ENCODE measurements at places on chromosomes 16 and 17. TPM values are rescaled to one million over a fixed set of nuclear protein-coding genes. Genes with fewer than 3 reads are reported as not detected.
A peak's percentile ranks its signal among the peaks of the same experiment; 100 is the strongest.

DNA sequence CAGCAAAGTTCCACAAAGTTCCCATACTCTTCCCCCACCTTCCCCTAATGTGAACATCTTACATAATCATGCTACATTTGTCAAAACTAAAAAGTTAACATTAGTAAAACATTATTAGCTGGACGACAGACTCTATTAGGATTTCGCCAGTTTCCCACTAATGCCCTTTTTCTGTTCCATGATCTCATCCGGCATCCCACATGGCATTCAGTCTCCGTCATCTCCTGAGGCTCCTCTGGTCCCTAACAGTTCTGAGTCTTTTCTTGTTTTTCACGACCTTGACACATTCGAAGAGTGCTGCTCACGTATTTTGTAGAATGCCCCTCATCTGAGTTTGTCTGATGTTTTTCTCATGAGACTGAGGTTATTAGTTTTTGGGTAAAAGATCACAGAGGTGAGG is 8.8 kb upstream of the MPRIP start:
- DNase-seq: no peak

GRCh38 chr17:39325528-39326240 is 75.7 kb downstream of the FBXL20 start:
- no peak for DNase-seq

DNA sequence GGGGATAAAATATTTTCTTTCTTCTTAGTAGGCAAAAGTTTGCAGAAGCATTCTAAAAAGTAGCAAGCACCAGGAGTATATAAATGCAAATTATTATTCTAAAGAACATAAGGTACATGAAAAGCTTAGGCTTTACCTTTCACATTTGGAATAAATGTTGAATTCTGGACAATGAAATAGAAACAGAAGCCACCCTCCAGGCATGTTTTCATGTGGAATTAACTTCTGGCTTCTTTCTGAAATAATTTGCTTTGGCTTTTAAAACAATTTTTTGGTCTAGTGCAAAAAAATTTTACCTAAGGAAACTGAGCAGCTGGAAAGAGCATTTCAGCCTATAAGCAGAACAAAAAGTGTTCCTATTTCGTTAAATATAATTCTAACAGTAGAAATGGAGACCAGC is 109.5 kb upstream of the CORO6 start:
- no peak for DNase-seq

DNA sequence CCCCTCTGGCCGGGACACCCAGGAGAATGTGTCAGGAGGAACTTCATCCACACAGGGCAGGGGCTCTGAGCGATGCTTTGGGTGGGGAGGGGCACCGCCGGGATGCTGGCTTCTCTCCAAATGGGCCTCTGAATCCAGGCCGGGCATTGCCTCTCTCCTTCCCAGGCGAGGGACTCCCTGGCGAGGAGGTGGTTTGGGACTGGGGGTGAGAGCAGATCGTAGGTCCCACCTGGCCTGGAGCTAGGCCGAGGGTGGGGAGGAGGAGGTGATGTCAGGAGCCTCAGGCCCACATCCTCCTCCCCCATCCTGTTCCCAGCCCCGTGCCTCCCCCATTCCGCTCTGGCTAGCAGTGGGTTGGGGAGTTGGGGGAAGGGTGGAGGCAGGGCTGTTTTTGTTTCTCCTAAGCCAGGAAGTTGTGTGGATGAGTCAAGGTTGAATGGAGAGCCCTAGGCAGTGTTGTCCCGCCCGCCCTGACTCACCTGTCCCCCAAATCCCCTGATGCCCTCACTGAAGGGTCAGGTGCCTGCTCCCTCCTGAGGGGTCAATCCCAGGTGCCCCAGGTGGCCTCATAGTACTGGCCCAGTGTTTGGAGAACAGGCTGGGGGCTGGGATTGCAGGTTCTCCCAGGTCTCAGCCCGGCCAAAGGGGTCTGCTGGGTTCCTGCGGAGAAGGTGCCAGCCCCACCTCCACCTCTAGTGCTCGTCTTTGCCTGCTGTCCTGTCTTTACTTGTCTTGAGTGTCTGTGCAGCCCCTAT is 2.8 kb downstream of the GRB7 start:
- no peak for DNase-seq

GRCh38 chr17:7336240-7337175 is at the start of gene ACAP1:
Gene ACAP1 (plus strand): TSS chr17:7336529. CDS start chr17:7336735, 206 bp downstream.
- DNase-seq: peak; percentile 80

DNA sequence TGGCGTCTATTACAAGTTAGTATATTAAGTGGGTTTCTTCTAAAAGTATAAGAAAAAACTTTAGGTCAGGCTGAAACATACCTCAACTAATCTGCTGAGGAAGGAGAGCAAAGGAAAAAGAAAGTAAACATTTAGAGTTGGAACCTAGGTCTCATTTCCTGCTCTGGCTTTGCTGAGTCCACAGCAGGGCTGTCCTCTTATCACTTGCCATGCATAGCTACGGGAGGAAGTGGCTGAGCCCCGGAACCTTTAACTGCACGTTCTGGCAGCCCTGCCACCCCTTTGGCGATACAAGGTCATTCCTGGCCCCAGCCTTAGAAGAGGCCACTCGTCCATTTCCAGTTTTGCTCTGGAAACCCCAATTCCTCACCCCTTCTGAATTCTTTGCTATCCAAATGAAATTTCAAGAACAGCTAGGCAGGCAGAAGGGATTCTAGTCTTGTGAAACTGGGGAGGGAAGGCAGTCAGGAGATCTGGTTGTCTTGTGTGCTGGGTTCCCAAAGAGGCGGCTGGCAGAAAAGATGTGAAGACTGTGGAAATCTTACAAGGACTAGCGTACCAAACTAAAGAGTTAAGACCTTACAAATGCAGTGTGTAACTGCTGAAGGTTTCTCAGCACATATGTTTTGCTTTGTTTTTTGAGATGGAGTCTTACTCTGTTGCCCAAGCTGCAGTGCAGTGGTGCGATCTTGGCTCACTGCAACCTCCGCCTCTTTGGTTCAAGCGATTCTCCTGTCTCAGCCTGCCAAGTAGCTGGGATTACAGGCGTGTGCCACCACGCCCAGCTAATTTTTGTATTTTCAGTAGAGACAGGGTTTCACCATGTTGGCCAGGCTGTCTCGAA is 19.1 kb downstream of the WIPI1 start:
- no peak for DNase-seq

DNA sequence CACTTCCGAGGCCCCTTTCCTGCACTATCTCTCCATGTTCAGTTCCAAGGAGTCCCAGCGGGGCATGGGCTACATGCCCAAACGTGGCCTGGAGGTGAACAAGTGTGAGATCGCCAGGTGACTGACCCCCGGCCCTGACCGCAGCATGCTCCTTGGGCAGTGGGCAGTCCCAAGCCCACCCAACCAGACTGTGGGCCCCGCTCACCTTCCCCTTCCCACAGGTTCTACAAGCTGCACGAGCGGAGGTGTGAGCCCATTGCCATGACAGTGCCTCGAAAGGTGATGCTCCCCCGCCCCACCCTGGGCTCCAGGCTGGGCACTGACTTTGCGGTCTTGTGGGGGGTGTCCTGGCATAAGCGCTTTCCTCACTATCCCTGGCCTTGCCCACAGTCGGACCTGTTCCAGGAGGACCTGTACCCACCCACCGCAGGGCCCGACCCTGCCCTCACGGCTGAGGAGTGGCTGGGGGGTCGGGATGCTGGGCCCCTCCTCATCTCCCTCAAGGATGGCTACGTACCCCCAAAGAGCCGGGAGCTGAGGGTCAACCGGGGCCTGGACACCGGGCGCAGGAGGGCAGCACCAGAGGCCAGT is 4.7 kb downstream of the CORO1A start:
- no peak for DNase-seq

DNA sequence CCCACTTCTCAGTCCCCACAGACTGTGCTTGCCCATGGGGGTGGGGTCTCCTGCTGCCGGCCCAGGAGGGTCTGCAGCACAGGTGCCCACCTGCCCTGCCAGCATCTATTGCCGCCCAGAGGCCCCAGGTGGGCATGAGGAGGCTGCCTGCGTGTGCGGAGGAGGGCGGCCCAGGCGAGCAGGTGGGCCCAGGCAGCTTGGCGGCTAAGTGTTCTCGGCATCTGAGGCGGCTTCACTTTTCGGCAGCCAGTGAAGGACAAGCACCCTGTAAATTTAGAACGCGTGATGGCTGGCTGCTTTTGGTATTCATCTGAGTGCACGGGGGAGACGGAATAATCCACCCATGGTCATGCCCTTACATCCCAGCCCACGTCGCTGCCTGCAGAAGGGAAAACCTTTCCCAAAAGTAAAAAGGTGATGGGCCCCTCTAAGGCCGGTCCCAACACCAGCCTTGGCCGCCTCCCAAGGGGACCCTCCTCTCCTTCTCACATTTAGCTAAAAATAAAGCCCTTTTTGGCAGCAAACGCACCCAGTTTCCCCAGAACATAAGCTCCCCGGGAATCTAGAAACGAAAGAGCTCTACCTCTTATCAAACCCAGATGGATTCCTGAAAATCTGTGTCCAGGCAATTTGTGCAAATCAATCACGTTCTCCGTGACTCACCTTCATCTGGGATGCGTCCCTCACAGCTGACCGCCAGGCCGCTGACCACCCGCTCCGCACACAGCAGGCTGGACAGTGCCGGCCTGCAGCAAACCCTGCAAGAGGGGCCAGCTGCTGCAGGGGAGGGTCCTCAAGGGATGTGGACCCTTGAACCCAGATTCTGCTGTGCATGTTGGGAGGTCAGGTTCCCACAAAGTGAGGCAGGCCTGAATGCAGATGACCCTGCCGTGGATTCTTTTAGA is 79.4 kb downstream of the RBFOX3 start:
- no peak for DNase-seq

DNA sequence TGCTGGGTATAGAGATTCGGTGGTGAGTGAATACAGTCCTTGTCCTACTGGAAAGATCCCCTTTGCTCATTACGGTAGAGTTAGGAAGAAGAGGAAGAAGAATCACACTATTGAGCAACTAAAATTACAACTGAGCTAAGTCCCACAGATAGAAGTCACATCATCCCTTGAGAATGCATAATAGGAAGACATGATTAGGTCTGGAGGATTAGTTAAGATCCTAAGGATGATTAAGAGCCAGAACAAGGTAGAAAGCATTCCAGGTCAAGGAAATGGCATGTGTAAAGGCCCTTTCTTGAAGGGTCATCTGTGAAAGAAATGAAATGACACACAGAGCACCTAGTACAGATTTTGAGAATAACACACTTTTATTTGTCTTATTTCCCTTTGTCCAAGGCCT is 503.5 kb downstream of the HAPSTR1 start:
- no peak for DNase-seq

GRCh38 chr16:68275611-68276191 is 11.4 kb downstream of the SLC7A6 start:
- DNase-seq: peak; percentile 82

DNA sequence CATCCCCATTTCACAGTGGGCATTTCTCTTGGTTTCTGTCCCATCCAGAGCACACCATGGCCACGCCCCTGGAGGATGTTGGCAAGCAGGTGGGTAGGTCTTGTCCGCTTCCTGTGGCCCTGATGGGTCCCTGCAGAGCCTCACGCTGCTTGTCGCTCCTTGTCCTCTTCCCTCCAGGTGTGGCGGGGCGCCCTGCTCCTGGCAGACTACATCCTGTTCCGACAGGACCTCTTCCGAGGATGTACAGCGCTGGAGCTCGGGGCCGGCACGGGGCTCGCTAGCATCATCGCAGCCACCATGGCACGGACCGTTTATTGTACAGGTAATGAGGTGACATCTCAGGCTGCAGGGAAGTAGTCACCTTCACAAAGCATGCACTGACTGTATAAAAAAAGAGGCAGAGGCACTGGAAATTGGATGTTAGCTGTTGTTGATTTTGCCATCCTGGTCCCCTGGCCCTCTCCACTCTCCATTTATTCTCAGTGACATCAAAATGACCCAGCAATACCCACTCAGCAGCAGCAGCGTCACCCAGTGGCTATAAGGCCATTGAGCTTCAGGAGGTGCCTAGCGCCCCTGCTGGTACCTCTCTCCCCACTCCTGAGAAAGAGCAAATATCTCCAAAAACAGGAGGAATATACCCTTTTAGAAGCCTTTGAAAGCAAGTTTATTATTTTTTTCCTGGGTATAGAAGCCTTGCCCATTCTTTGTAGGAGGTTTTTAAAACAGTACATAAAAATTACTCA is 13.7 kb downstream of the METTL22 start:
- no peak for DNase-seq

DNA sequence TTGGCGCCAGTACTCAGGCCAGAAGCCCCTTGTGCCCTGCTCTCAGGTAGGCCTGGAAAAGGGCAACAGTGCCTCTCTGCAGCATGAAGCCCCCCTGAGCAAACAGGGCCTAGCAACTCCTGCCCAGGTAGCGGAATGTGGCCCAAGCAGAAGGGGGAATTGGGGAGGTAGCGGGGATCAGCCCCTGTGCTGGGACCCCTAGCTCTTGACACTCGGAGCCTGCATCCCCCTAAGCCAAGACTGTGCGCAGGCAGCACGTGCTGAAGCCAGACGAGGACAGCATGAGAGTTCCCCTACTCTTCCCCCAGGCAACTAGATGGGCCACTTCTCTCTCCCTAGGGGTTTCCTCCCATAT is 823 bp upstream of the CD2BP2 start:
- DNase-seq: no peak

GRCh38 chr17:19724501-19725420 is 8.4 kb upstream of the SLC47A2 start:
- DNase-seq: peak; percentile 66

GRCh38 chr17:36736201-36737156 is 135.1 kb downstream of the MRM1 start:
- DNase-seq: no peak

- DNase-seq: no peak
Measured at GRCh38 chr16:56506941-56507340, 12.9 kb downstream of the BBS2 start.

DNA sequence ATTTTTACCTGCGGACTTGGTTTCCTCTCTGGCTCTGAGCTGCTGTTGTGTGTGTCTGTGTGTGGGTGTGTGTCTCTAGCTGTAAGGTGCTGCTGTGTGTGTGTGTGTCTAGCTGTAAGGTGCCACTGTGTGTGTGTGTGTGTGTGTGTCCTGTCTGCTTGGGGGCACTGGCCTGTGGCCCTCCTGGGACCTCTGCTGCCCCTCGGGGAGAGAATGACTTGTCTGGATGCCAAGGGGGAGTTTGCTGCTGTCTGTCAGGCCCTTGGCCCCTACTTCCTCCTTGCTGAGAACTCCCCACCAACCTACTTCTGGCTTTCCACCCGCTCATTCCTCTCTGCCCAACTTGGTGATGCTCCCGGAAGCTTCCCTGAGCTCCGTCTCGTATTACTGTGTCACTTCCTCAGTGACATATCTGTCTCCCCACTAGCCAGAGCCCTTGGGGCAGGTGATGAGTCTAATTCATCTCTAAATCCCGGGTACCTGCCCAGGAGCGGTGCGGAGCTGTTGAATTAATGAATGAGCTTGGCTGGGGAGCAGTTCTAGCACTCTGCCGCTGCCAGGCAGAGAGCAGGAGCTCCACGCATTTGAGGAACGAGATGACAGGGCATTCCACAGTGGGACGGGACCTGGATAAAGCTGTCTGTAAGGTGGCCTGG is 3.5 kb upstream of the LASP1NB start:
- no peak for DNase-seq

GRCh38 chr16:10561001-10561400 is 19.4 kb downstream of the EMP2 start:
- no peak for DNase-seq

Gene SEPTIN1
- 222 TPM for total RNA-seq

Gene P2RX5
- 23.7 TPM for total RNA-seq

Gene KRT20
- total RNA-seq: not detected

Gene LPO
- not detected for total RNA-seq

Gene SRR
- 7.3 TPM for total RNA-seq

Gene CIBAR2
- not detected for total RNA-seq

Gene SHISA9
- not detected for total RNA-seq

Gene CD300H
- not detected for total RNA-seq

Gene ANKRD13B
- total RNA-seq: 3.7 TPM

Gene SNAI3
- 2.3 TPM for total RNA-seq
